ENCODE measurements at places on chromosomes 7 and 10.
A peak's percentile ranks its signal among the peaks of the same experiment; 100 is the strongest.

DNA sequence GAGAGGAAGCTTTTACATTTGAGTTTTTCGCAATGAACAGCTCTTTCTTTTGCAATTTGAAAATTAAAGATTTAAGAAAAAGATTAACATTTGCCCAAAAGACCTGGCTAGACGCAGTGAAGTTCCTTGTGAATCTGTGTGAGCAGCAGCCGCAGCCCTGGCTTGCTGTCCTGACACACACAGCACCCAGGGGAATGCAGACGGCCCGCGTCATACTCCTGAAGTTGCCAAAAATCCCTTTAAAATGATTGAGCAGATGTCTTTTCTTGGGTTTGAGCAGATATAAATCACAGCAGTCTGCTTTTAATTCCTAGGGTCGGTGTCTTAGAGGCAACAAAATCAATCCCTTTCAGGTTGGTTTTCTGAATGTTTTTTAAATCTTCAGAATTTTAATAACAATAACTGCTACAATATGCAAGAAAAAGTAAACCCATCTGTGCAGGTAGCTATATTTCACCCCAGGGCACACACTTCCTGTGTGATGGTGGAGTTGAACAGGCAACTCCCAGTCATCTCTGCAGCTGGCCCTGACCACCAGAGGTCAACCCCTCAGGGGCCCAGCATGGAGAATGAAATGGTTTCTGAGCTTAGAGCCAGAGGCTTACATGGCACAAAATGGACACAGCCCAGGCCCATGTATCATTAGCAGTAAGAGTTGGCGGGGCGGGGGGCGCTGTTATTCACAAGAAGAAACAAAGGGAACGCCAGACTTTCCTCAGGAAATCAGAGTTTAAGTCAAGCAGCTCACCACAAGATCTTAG is 32.2 kb upstream of the TRIL start:
- no peak for DNase-seq

- no peak for DNase-seq
Measured at GRCh38 chr10:61409157-61409556, 44.0 kb downstream of the TMEM26 start.

DNA sequence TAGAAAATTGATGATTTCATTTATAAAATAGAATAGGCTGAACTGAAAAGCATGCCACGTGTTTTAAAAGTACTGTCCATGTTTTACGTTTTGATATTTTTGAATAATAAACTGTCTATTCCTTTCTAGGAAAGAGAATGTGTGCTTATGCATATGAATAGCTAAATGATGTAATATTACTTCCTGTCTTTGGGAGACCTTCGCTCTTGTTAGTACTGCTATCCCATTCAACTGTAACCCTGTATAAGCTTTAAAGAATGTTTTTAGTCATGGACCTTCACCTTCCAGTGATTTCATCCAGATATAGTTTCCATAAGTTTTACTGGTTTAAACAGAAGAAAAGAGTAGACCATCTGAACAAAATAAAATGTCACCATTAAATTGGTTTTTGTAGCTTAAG is 274.4 kb upstream of the SEMA3A start:
- DNase-seq = peak; percentile 61

DNA sequence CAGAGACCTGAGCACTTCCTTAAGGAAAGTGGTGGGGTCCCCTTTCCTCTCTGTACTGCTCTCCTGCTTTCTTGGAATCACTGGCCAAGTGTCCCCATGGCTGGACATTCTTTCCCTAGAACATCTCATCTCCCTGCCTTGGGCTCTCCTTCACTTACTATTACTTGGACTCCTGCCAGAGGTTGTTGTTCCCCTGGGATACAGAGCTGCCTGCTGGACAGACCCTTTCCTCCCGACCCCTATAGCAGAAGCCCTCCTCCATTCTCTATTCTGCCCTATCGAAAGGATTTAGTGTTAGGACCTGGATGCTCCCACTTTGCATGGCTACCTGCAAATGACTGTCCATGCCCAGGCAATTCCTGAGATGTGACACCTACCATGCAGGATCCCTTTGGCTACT is 164.3 kb upstream of the PODXL start:
- no peak for DNase-seq

GRCh38 chr10:130686689-130687300 is 550.6 kb downstream of the GLRX3 start:
- no peak for DNase-seq

DNA sequence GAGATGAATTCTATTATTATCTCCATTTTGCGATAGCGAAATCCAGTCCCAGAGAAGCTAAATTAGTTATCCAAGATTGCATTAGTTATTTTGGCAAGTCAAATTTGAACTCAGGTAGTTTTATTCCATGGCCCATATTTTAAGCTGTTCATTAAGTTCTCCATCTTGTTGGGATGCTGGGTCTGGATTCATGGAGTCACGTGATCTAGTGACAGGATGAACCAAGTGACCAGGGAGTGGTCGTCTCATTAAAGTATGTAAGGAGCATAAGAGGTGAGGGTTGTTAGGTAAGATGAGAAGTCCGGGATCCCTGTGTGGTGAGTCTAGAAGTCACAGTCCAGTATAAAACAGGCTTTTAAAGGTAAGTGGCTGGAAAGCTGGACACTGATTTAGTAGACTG is 740.5 kb downstream of the PCDH15 start:
- no peak for DNase-seq

GRCh38 chr10:62817121-62817765 is 1.1 kb upstream of the EGR2 start:
- peak; percentile 29 for DNase-seq

DNA sequence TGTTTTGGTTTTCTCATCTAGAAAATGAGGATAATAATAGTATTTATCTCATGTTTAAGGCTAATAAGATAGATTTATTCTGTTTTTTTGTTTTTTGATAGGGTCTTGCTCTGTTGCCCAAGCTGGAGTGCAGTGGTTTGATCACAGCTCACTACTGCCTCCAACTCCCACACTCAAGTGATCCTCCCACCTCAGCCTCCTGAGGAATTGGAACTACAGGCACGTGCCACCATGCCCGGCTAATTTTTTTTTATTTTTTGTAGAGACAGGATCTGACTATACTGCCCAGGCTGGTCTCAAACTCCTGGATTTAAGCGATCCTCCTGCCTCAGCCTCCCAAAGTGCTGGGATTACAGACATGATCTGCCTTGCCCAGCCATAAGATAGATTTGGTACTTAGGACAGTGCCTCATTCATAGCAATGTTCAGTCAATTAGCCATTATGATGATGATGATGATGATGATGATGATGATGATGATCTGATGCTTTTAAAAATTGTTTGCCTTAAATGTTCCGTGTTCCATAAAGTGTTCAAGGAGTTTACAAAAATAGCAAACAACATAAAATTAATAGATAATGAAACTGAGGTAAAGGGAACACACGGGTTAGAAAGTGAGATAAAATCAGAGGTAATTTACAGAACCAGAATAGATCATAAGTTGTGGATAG is 4.6 kb downstream of the WIPF3 start:
- no peak for DNase-seq

DNA sequence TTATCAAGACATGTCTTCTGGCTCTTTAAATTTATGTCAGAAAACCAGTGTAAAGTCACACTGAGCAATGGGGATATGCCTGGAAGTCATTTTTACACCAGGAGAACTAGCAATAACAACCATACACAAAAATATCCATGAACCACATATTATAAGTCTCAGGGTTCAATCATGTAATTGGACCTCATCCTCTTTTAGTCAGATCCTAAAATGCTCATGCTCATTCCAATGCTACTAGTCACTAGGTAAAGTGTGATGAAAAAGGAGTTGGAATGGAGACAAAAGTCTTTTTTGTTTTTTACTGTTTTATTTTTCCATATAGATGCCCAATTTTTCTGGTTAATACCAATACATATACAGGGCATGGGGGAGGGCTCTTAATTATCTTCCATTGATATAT is 306.1 kb downstream of the DGKB start:
- DNase-seq = no peak

GRCh38 chr7:102934701-102935100 is 21.9 kb downstream of the LRRC17 start:
- DNase-seq = no peak

GRCh38 chr7:114047889-114048288 is 129.1 kb upstream of the PPP1R3A start:
- no peak for DNase-seq

DNA sequence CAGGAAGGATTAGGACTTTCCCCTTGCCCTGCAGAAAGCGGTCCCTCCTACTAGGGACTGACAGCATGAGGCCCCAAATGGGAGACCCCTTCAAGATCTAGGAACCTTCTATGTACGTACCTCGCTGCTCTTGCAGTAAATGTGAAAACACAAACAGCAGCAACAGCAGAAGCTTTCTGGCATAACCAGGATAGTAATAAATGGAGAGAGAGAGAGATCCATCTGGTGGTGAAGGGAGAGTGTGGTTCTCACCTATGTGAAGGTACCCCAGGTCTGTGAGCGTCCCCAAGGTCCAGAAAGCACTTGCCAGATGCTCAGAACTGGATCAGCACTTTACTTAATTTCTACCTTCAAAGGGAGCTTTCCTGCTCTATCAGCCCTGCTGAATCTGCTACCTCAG is 592.7 kb downstream of the PARD3 start:
- DNase-seq = no peak

- peak; percentile 73 for DNase-seq
Measured at GRCh38 chr7:27100694-27101170, 1.8 kb downstream of the HOXA2 start.

DNA sequence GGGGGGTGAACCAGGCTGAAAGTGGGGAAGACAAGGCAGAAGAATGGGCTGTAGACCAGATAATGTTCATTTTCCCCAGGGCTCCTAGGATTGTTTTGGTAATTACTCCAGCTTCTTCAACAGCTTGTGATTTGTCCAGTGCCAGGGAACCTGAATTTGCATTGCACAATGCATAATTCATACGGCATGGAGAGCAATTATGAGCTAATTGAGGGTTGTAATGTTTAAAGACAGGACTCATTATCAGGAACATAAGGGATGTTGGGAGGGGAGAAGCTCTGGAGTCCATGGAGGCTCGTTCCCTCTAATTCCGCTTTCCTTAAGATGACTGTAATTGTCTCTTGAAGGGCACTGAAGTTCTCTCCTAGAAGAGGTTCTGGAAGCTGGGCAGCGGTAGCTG is 405.0 kb upstream of the ZMIZ1 start:
- DNase-seq = no peak

GRCh38 chr7:14954035-14954434 is 51.5 kb upstream of the DGKB start:
- DNase-seq = no peak

- DNase-seq = no peak
Measured at GRCh38 chr10:49750546-49750945, 11.6 kb downstream of the OGDHL start.

GRCh38 chr10:70331486-70332268 is 47.9 kb upstream of the NPFFR1 start:
- DNase-seq = peak; percentile 71

GRCh38 chr7:281637-282036 is 8.3 kb upstream of the FOXL3 start:
- no peak for DNase-seq

DNA sequence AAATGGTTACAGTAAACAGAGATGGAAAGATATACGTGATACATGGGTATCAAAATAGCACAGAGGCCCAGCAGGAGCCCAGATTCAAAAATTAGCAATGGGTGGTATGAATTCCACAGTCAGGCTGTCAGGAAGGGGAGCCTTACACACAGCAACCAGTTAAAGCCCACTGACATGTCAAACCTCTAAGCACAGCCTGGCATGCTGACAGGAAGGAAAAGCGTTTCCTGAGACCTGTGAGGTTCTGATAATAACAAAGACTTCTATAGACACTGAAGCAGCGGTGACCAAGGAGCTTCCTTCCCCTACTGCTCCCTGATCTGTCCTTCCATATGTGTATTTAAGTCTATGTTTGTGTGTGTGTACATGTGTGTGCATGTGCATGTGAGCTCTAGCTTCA is 89.9 kb downstream of the PHYHIPL start:
- DNase-seq = no peak

DNA sequence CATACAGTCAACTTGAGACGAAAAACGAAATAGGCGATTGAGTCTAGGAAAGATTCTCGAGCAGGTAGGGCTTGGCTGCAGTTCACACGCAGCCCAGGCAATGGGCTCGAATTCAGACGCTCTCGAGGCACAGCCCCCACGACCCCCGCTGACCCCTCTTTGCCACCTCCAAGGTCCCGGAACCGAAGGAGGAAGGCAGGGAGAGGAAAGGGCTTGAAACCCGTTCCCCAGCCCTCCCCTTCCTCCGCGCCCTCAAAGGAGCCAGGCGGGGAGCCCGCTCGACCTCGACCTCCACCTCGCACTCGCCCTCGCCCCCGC is 441 bp downstream of the CCDC186 start:
- peak; percentile 48 for DNase-seq

DNA sequence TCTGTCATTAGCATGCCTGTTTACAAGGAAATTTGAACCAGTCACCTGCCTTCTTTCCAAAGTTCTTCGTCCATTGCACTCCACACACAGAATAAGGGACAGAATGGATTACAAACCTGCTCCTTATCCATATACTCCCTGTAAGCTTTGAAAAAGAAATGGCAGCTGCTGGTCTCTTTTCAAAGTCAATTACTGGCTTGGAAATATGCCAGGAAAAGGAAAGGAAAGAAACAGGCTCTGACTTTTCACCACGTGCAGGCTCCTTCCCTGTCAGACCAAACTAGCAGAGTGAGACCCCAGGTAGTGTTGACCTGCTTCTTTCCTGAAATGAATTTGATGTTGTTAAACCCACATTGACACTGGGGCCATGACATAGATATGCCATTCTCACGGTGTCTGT is 84.5 kb downstream of the LHFPL3 start:
- no peak for DNase-seq

DNA sequence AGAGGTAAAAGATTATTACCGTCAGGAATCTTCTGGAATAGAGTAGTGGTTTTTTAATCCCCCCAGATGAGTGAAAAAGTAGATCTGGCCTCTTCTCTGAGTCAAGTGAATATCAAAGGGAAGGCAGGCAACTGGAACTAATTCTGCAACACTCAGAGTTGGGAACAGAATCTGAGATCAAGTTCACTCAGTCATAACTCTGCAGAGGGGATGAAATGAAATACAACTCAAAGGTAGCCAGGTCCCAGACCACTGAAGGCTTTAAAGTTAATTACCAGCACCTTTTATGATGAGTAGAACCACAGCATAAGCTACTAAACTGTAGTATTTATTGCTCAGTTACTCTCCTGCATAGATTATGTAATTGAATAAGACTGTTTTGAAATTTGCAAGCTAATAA is 455.6 kb upstream of the AKR1E2 start:
- peak; percentile 26 for DNase-seq

DNA sequence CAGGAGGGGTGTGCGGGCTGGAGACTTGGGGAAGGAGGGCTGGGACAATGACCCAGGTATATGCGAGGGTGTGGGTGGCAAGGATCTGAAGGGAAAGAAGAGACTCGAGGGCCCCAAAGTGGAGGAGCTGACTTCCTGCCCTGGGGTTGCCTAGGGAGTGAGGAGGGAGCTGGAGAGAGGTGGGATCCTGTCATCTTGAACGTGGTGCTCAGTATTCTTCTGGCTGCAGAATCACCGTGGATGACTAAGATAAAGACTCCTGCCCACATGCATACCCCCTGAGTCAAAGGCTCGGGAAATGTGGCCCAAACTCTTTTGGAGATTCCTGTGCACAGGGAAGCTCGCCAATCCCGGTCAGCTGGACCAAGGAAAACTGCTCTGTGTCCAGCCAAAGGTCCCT is 31.2 kb downstream of the COL17A1 start:
- DNase-seq = peak; percentile 30

- DNase-seq = no peak
Measured at GRCh38 chr10:7593063-7593462, 73.7 kb downstream of the ITIH5 start.

GRCh38 chr7:131967216-131967730 is 410.8 kb upstream of the PODXL start:
- DNase-seq = no peak

- DNase-seq = no peak
Measured at GRCh38 chr7:148144827-148145226, 445.7 kb upstream of the C7orf33 start.

GRCh38 chr10:22693860-22694259 is 20.5 kb downstream of the PIP4K2A start:
- DNase-seq = no peak
